Activated CD4-positive, alpha-beta T cell treated with anti-CD3 and anti-CD28 coated beads for 36 hours (primary cell): ENCODE measurements at places on chromosomes 6 and 20. TPM values are rescaled to one million over a fixed set of nuclear protein-coding genes. Genes with fewer than 3 reads are reported as not detected.

- no peaks in the 10 kb centered on the region for H3K27me3 ChIP-seq
- DNase-seq = no peak
- no peak overlapping the region for H3K4me3 ChIP-seq
- no peak overlapping the region for H3K27ac ChIP-seq
- no peaks in the 10 kb centered on the region for H3K4me1 ChIP-seq
- no peaks in the 10 kb centered on the region for H3K36me3 ChIP-seq
Observed at GRCh38 chr6:148055419-148055818, 287.2 kb upstream of the SASH1 start.

DNA sequence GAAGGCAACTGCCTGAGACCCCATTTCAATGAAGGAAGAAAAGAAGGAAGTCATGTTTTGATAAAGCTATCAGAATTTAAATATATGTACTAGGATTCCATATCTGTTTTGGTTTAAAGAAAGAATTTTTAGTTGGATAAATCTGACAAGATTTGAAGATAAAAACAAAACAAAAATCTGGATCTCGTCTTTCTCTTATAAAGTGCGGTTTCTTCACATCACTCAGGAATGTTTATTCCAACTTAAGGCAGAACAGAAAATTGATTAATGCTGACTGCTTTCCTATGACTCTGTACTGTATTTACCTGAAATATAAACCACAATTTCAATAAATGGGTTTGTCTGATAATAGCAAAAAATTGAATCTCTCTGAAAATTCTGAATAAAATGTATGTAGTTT, 439.7 kb downstream of the RFPL4B start:
- H3K4me3 ChIP-seq = no peak overlapping the region
- DNase-seq = no peak
- no peaks in the 10 kb centered on the region for H3K4me1 ChIP-seq
- H3K27ac ChIP-seq = no peak overlapping the region
- H3K36me3 ChIP-seq = no peaks in the 10 kb centered on the region
- no peaks in the 10 kb centered on the region for H3K27me3 ChIP-seq

DNA sequence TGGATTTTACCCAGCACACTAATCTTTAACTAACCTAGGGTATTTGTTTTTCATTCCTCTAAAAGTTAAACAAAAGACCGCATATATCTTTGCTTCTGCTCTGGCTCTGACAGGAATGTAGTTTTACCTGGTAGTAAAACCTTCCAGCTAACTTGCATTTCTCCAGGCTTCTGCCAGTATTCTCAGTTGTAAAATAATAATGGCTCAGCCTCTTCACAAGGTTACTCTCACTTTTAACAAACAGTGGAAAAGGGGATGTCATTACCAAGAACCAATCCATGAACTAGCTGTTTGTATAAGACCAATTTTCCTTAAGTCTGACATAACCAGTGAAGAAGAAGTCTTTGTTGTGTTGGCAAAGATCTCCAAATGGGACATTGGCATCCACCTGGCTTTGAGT, 10.0 kb downstream of the THBS2 start:
- peaks cover 3% of the 10 kb centered on the region for H3K27me3 ChIP-seq
- no peaks in the 10 kb centered on the region for H3K36me3 ChIP-seq
- H3K4me1 ChIP-seq = no peaks in the 10 kb centered on the region
- H3K4me3 ChIP-seq = no peak overlapping the region

DNA sequence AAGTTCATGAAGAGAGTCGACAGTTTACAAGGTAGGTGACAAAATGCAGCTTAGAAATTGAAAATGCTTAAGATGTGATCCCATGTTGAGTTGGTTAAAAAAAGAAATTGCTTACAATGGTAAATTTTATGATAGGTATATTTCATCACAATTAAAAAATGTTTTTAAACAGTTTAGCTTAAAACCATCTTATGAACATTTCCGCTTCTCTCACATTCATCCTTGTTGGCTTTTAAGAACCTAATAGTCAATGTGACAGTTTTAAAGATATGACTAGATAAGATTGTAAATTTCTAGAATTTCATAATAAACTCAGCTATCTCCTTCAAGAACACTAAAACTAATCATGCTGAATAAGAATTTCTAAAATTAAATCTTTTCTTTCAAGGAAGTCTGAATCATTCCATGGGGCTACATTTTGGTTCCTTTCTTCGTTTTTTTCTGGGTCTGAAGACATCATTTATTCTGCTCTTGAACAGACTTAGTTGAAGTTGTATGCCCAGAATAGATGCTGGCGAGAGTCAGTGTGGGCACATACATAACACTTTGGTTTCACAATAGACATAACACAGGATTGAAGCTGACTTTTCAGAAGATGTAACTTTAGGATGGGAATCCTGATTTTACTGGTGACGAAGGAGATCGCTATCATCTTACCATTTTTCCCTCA, 35.9 kb upstream of the LTV1 start:
- H3K4me1 ChIP-seq = peaks cover 49% of the 10 kb centered on the region
- peak; percentile 12 for DNase-seq
- H3K36me3 ChIP-seq = peaks cover 11% of the 10 kb centered on the region
- H3K4me3 ChIP-seq = peak overlapping the region; percentile 3
- no peaks in the 10 kb centered on the region for H3K27me3 ChIP-seq

PTPRA gene
- total RNA-seq = 58.5 TPM

ARHGAP18 gene
- 5.2 TPM for total RNA-seq

ZNF391 gene
- 4.3 TPM for total RNA-seq

DNA sequence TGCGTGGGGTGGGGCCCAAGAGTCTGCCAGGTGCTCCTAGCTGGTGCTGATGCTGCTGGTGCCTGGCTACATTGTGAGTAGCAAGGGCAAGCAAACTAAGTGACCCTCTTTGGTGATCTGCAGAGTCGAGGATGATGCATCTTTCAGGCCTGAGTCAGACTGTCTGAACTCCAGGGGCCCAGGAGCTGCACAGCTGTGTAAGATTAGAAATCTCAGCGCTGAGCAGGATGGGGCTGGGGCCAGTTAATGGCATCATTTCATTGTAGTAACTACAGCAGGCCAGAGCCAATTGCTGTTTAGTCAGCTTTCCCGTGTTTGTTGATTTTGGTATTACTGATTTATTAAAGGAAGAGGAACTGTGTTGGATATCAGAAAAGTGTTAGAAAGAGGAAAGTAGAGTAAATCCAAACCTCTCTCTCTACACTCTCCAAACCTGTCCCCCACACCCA, 365.2 kb downstream of the PAX1 start:
- H3K36me3 ChIP-seq = no peaks in the 10 kb centered on the region
- H3K4me3 ChIP-seq = no peak overlapping the region
- no peak overlapping the region for H3K27ac ChIP-seq
- H3K27me3 ChIP-seq = no peaks in the 10 kb centered on the region
- H3K4me1 ChIP-seq = no peaks in the 10 kb centered on the region

PDYN gene
- total RNA-seq = not detected

ADTRP gene
- 26.3 TPM for total RNA-seq

OR2J2 gene
- total RNA-seq = not detected

- H3K4me3 ChIP-seq = no peak overlapping the region
- H3K36me3 ChIP-seq = peaks cover 3% of the 10 kb centered on the region
- no peak for DNase-seq
- peaks cover 10% of the 10 kb centered on the region for H3K4me1 ChIP-seq
- no peak overlapping the region for H3K27ac ChIP-seq
- peaks cover 4% of the 10 kb centered on the region for H3K27me3 ChIP-seq
Observed at GRCh38 chr6:105449756-105450390, 47.0 kb upstream of the PREP start.

DNA sequence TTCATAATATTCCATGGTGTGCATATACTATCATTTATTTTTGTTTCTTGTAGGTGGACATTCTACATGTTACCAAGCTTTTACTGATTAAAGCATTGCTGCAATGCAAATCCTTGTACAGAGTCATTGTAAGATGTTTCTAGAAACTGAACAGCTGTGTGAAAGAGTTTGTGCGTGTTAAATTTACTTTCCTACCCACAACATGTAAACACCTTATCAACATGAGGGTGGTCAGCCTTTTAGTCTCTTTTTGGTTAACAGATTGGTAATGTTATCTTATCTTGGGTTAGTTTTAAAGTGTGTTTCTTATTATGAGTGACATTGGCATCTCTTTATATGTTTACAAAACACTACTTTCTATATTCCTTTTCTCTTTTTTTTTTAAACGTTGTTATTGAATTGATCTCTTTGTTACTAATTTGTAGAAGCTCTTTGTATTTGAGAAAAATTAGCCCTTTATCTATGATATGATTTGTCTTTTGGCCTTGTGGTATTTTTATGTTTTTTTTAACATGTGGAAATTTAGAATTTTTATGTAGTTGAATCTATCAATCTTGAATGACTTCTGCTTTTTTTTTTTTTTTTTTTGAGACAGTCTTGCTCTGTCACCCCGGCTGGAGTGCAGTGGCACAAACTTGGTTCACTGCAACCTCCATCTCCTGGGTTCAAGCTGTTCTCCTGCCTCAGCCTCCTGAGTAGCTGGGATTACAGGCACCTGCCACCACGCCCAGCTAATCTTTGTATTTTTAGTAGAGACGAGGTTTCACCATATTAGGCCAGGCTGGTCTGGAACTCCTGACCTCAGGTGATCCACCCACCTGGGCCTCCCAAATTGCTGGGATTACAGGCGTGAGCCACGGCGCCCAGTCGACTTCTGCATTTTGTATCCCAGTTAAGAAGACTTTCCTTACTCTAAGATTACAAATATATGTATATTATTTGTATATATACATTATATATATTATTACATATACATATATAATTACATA, 112.1 kb downstream of the TCP11 start:
- no peak overlapping the region for H3K4me3 ChIP-seq
- no peak for DNase-seq
- no peaks in the 10 kb centered on the region for H3K36me3 ChIP-seq
- no peaks in the 10 kb centered on the region for H3K4me1 ChIP-seq
- no peaks in the 10 kb centered on the region for H3K27me3 ChIP-seq

MUC22 gene
- total RNA-seq = not detected

DNA sequence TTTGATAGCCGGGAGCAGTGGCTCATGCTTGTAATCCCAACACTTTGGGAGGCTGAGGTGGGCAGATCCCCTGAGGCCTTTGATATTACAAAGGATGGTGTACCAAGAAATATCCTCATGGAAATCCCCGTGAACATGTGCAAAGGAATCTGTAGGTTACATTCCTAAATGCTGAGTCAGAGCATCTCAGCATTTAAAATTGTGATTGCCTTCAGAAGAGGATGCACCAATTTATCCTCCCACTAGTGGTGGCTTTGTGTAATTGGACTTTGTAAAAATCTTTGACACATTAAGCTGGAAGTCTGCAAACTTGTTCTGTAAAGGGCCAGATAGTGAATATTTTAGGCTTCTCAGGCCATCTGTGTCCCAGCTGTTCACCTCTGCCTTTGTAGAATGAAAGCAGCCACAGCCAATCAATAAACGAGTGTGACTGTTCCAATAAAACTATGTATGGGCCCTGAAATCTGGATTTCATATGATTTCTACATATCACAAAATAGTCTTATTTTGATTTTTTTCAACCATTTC, 11.8 kb downstream of the TMEM14B start:
- H3K27me3 ChIP-seq = no peaks in the 10 kb centered on the region
- peaks cover 64% of the 10 kb centered on the region for H3K36me3 ChIP-seq
- no peak for DNase-seq
- no peak overlapping the region for H3K4me3 ChIP-seq
- peaks cover 33% of the 10 kb centered on the region for H3K4me1 ChIP-seq
- H3K27ac ChIP-seq = no peak overlapping the region

FRMD1 gene
- not detected for total RNA-seq
